Smooth muscle cell of the coronary artery (primary cell): ENCODE measurements at places on chromosomes 6 and 20. TPM values are rescaled to one million over a fixed set of nuclear protein-coding genes. Genes with fewer than 3 reads are reported as not detected.

Gene CDH4
- total RNA-seq, result 0.70 TPM in 1 of 2 replicates, not detected in the other

Gene LINC00237
- total RNA-seq, result not detected in 2 replicates

Gene BMP2
- total RNA-seq, result 3.8 and 5.0 TPM in 2 replicates

Gene GLYATL3
- not detected in 2 replicates for total RNA-seq

Gene HDGFL1
- not detected in 2 replicates for total RNA-seq

Gene SYCP2
- total RNA-seq, result 0.45 and 0.70 TPM in 2 replicates

Gene RAB44
- total RNA-seq, result under 0.01 TPM in 1 of 2 replicates, not detected in the other

Gene ADGRF5
- 0.23 and 5.1 TPM in 2 replicates for total RNA-seq

Gene SGK2
- 0.15 and 0.47 TPM in 2 replicates for total RNA-seq

Gene FHL5
- not detected in 2 replicates for total RNA-seq

Gene FOXS1
- total RNA-seq, result 0.35 and 26.9 TPM in 2 replicates

Gene PRSS16
- not detected in 2 replicates for total RNA-seq

Gene TNF
- total RNA-seq, result not detected in 2 replicates

Gene DYNLT2
- 0.45 and 0.47 TPM in 2 replicates for total RNA-seq
